ENCODE measurements at places on chromosomes 16 and 17. TPM values are rescaled to one million over a fixed set of nuclear protein-coding genes. Genes with fewer than 3 reads are reported as not detected.

GRCh38 chr17:40019140-40019991, 4.1 kb downstream of the CSF3 start:
- H3K27ac ChIP-seq: peak overlapping the region; percentile 37
- peaks cover 13% of the 10 kb centered on the region for H3K36me3 ChIP-seq
- no peak overlapping the region for H3K4me3 ChIP-seq
- H3K4me1 ChIP-seq: peaks cover 22% of the 10 kb centered on the region
- no peaks in the 10 kb centered on the region for H3K27me3 ChIP-seq
- DNase-seq: peak; percentile 85

GRCh38 chr17:78049609-78050008, 78.9 kb downstream of the TMC6 start:
- DNase-seq: no peak
- H3K36me3 ChIP-seq: peaks cover 21% of the 10 kb centered on the region
- no peaks in the 10 kb centered on the region for H3K4me1 ChIP-seq
- no peak overlapping the region for H3K27ac ChIP-seq
- H3K4me3 ChIP-seq: no peak overlapping the region
- H3K27me3 ChIP-seq: no peaks in the 10 kb centered on the region

GRCh38 chr17:45836047-45837044, 8.3 kb upstream of the SPPL2C start:
- H3K27me3 ChIP-seq: no peaks in the 10 kb centered on the region
- DNase-seq: peak; percentile 79
- no peak overlapping the region for H3K27ac ChIP-seq
- no peaks in the 10 kb centered on the region for H3K36me3 ChIP-seq

Gene IGFALS
- total RNA-seq: not detected

- peak overlapping the region; percentile 96 for H3K27ac ChIP-seq
- no peaks in the 10 kb centered on the region for H3K27me3 ChIP-seq
- H3K36me3 ChIP-seq: peaks cover 92% of the 10 kb centered on the region
- peaks cover 54% of the 10 kb centered on the region for H3K4me1 ChIP-seq
- peak; percentile 87 for DNase-seq
Measured at GRCh38 chr16:55502801-55503366, 6.0 kb upstream of the LPCAT2 start.

Gene ZG16B
- total RNA-seq: 1.4 TPM

GRCh38 chr17:63116228-63116627, 150.2 kb downstream of the TANC2 start:
- no peaks in the 10 kb centered on the region for H3K36me3 ChIP-seq
- H3K27ac ChIP-seq: no peak overlapping the region

Gene TSNAXIP1
- total RNA-seq: 0.88 TPM

Gene FOXF1
- not detected for total RNA-seq

GRCh38 chr17:83180264-83180995, 101.0 kb downstream of the METRNL start:
- peak; percentile 48 for DNase-seq
- no peaks in the 10 kb centered on the region for H3K4me1 ChIP-seq
- no peak overlapping the region for H3K4me3 ChIP-seq
- no peak overlapping the region for H3K27ac ChIP-seq

- DNase-seq: peak; percentile 75
- H3K4me1 ChIP-seq: peaks cover 5% of the 10 kb centered on the region
- H3K4me3 ChIP-seq: no peak overlapping the region
- no peaks in the 10 kb centered on the region for H3K27me3 ChIP-seq
- no peak overlapping the region for H3K27ac ChIP-seq
- no peaks in the 10 kb centered on the region for H3K36me3 ChIP-seq
Measured at GRCh38 chr17:50832864-50833381, 2.5 kb upstream of the WFIKKN2 start.

Gene SLC25A39
- 60.1 TPM for total RNA-seq

DNA sequence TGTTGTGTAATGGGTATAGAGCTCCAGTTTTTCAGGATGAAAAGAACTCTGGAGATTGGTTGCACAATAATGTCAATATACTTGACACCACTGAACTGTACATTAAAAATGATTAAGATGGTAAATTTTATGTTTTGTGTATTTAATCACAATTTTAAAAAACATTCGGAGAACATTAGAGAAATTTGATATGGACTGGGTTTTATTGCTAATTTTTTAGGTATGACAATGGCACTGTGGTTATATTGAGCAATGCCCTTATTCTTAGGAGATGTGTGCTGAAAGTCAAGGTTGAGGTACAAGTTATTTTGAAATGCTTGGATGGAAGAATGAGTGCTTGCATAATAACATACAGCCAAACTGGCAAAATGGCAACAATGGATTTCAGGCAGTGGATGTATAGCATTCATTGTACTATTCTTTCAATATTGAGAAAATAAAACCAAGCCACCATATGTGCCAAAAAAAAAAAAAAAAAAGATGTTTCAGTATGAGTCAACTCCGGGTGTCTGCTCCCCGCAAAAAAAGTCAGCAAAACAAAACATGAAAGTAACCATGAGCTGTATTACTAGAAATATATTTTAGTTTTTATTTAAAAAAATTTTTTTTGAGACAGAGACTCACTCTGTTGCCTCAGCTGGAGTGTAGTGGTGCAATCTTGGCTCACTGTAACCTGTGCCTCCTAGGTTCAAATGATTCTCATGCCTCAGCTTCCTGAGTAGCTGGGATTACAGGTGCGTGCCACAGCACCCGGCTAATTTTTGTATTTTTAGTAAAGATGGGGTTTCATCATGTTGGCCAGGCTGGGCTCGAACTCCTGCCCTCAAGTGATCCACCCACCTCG, 19.8 kb downstream of the HOXB1 start:
- H3K4me3 ChIP-seq: no peak overlapping the region
- H3K27ac ChIP-seq: no peak overlapping the region
- H3K4me1 ChIP-seq: peaks cover 8% of the 10 kb centered on the region
- peaks cover 31% of the 10 kb centered on the region for H3K27me3 ChIP-seq
- H3K36me3 ChIP-seq: no peaks in the 10 kb centered on the region
- DNase-seq: peak; percentile 84

GRCh38 chr17:41639492-41640473, 15.4 kb upstream of the KRT17 start:
- no peak overlapping the region for H3K27ac ChIP-seq
- H3K4me3 ChIP-seq: no peak overlapping the region
- DNase-seq: peak; percentile 66
- peaks cover 6% of the 10 kb centered on the region for H3K4me1 ChIP-seq
- no peaks in the 10 kb centered on the region for H3K36me3 ChIP-seq

- no peak overlapping the region for H3K27ac ChIP-seq
- H3K36me3 ChIP-seq: no peaks in the 10 kb centered on the region
- H3K27me3 ChIP-seq: peaks cover 41% of the 10 kb centered on the region
- no peaks in the 10 kb centered on the region for H3K4me1 ChIP-seq
- H3K4me3 ChIP-seq: no peak overlapping the region
Measured at GRCh38 chr17:35747540-35748017, 5.5 kb downstream of the GAS2L2 start.

Gene COPZ2
- 121 TPM for total RNA-seq

Gene IL34
- total RNA-seq: 5.6 TPM

Gene TOM1L1
- 40.2 TPM for total RNA-seq

GRCh38 chr17:16519021-16519420, 27.0 kb upstream of the LRRC75A start:
- H3K27ac ChIP-seq: no peak overlapping the region
- H3K36me3 ChIP-seq: no peaks in the 10 kb centered on the region
- H3K4me1 ChIP-seq: peaks cover 16% of the 10 kb centered on the region

Gene RNF43
- under 0.01 TPM for total RNA-seq

GRCh38 chr16:26204138-26204537, 512.4 kb downstream of the HS3ST4 start:
- no peak for DNase-seq
- no peaks in the 10 kb centered on the region for H3K36me3 ChIP-seq
- H3K27ac ChIP-seq: no peak overlapping the region
- H3K4me3 ChIP-seq: no peak overlapping the region

DNA sequence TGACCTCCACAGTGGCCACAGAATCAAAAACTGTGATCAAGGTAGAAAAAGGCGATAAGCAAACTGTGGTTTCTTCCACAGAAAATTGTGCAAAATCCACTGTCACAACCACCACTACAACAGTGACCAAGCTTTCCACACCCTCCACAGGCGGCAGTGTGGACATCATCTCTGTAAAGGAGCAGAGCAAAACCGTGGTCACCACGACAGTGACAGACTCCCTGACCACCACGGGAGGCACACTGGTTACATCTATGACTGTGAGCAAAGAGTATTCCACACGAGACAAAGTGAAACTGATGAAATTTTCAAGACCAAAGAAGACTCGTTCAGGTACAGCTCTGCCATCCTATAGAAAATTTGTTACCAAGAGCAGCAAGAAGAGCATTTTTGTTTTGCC, 83.6 kb downstream of the C17orf58 start:
- no peak overlapping the region for H3K27ac ChIP-seq
- peaks cover 18% of the 10 kb centered on the region for H3K4me1 ChIP-seq
- no peak overlapping the region for H3K4me3 ChIP-seq
- H3K36me3 ChIP-seq: peaks cover 36% of the 10 kb centered on the region
- no peak for DNase-seq

Gene PLLP
- under 0.01 TPM for total RNA-seq

GRCh38 chr16:87365021-87365713, 18.4 kb downstream of the FBXO31 start:
- no peaks in the 10 kb centered on the region for H3K27me3 ChIP-seq

- no peak overlapping the region for H3K27ac ChIP-seq
- no peaks in the 10 kb centered on the region for H3K36me3 ChIP-seq
- no peak overlapping the region for H3K4me3 ChIP-seq
- H3K27me3 ChIP-seq: no peaks in the 10 kb centered on the region
- no peak for DNase-seq
Measured at GRCh38 chr17:55693254-55694216, 29.1 kb downstream of the TMEM100 start.

DNA sequence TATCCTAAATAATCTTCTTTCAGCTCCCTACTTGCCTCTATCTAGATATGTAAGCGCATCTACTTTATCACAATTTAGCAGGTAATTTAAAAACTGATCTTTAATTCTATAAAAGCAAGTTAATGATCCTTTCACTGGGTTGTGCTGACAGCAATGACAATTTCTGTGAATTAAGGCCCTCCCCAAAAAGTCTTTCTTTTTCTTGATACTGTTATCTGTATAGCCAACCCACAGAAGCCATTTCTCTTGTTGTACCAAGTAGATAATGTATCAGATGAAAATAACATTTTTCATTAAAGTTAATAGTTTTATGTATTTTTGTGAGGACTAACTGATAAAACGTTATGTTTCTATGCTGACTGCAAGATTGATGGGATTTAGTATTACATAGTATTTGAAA, 3.8 kb downstream of the ZPBP2 start:
- no peak overlapping the region for H3K27ac ChIP-seq
- H3K27me3 ChIP-seq: peaks cover 40% of the 10 kb centered on the region
- no peaks in the 10 kb centered on the region for H3K36me3 ChIP-seq
- no peak for DNase-seq
- H3K4me1 ChIP-seq: no peaks in the 10 kb centered on the region

- no peak overlapping the region for H3K4me3 ChIP-seq
- H3K27ac ChIP-seq: no peak overlapping the region
- H3K4me1 ChIP-seq: no peaks in the 10 kb centered on the region
Measured at GRCh38 chr17:53186001-53186400, 636.7 kb upstream of the KIF2B start.

DNA sequence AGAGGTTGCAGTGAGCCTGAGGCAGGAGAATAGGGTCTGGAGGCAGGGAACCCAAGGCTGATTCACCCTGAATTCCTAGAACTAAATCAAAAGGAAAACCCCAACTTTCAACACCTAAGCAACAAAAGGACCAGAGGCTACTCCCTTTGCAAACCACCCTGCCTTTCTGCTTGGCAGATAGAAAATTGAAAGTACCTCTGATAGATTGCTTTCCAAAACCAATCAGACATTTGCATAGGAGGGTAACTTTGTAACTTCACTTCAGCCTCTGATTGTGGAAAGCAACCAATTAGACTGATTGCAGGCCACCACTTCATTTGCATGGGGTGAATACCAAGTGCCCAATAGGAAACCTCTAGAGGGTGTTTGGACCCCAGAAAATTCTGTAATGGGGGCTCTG, 10.9 kb upstream of the TMEM98 start:
- no peaks in the 10 kb centered on the region for H3K27me3 ChIP-seq
- no peaks in the 10 kb centered on the region for H3K36me3 ChIP-seq
- no peak for DNase-seq
- no peak overlapping the region for H3K27ac ChIP-seq

Gene SLC6A2
- not detected for total RNA-seq

DNA sequence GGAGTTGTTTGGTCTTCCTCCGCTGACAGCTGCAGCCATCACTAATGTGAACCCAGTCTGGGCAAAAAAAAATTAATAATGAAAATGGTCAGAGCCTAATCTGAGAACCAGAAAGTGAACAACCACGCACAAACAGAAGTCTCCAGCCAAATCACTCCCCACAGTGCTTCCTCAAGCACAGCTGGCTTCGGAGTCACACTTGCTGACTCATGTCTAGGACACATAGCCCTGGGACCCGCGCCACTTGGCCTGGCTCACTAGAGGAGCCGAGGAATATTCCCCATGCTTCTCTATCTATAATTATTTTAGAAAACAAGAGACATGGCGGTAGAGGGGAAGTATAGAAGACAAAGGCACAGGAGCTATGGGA, 109.1 kb downstream of the ZFHX3 start:
- peaks cover 6% of the 10 kb centered on the region for H3K36me3 ChIP-seq
- peak overlapping the region; percentile 52 for H3K4me3 ChIP-seq
- DNase-seq: peak; percentile 94
- H3K4me1 ChIP-seq: peaks cover 20% of the 10 kb centered on the region

Gene CSH1
- total RNA-seq: not detected

Gene IGFBP4
- total RNA-seq: 801 TPM

DNA sequence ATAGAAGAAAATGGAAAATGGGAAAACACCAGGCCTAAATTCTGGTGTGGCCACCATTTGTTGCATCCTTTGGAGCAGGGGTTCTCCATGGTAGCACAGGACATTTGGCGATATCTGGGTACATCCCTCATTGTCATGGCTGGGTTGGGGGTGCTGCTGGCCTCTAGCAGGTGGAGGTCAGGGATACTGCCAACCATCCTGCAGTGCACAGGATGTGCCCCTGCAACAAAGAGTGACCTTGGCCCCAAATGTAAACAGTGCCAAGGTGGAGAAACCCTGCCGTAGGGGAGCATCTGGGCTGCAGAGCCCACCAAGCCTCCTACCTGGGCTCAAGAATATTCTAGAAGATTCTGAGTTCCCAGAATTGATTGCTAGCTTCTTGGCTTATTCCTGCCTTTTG, 27.5 kb downstream of the NKD1 start:
- no peak overlapping the region for H3K27ac ChIP-seq
- H3K36me3 ChIP-seq: no peaks in the 10 kb centered on the region
- H3K4me3 ChIP-seq: no peak overlapping the region
- peak; percentile 2 for DNase-seq
- no peaks in the 10 kb centered on the region for H3K4me1 ChIP-seq

Gene AATF
- 24.2 TPM for total RNA-seq

Gene LGALS9B
- not detected for total RNA-seq

- H3K27ac ChIP-seq: no peak overlapping the region
- no peaks in the 10 kb centered on the region for H3K27me3 ChIP-seq
- no peak for DNase-seq
- no peaks in the 10 kb centered on the region for H3K4me1 ChIP-seq
- H3K4me3 ChIP-seq: no peak overlapping the region
Measured at GRCh38 chr16:17387256-17387655, 83.5 kb downstream of the XYLT1 start.
